Lower leg skin (tissue), 4 donors: ENCODE measurements at places on chromosomes 6 and 20. TPM values are rescaled to one million over a fixed set of nuclear protein-coding genes. Genes with fewer than 3 reads are reported as not detected.

DNA sequence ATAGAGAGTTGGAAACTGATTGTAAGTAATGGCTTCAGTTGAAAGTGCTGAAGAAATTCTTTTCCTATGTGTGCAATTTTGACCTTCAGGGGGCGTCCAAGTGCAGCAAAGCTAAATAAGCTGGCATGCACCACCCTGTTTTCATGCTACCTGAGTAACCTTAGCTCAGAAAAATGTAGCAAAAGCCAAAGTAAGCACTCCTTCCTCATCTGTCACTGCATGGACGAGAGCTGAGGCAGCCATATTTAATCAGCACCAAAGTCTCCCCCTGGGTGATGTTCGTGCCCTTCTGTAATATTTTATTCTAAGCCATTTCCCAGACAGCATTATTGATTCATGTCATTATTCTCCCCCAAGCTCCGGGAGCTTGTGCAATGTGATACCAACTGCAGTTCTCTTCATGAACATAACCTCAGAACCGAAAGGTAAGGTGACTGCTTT is 123.1 kb downstream of the RPS12 start:
- DNase-seq = no peak

DNA sequence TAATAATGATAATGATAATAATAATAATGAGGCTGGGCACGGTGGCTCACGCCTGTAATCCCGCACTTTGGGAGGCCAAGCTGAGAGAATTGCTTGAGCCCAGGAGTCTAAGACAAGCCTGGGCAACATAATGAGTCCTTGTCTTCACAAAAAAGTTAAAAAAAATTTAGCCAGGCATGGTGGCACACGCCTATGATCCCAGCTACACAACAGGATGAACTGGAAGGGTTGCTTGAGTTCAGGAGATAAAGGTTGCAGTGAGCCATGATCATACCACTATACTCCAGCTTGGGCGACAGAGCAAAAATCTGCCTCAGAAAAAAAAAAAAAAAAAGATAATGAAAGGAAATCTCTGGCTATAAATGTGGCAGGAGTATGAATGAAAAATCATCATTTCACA is 213.4 kb downstream of the HIVEP2 start:
- no peak for DNase-seq

The CALHM5 gene
- 0.34 TPM for total RNA-seq

The CCR6 gene
- total RNA-seq = 1.5 TPM

- no peak for DNase-seq
These were observed 42.1 kb downstream of the MAP3K4 start for GRCh38 chr6:161033667-161034066.

The ABCF1 gene
- 57.7 TPM for total RNA-seq

- DNase-seq = no peak
These were observed 971.3 kb upstream of the DEFB115 start for GRCh38 chr20:30286157-30286556.

DNA sequence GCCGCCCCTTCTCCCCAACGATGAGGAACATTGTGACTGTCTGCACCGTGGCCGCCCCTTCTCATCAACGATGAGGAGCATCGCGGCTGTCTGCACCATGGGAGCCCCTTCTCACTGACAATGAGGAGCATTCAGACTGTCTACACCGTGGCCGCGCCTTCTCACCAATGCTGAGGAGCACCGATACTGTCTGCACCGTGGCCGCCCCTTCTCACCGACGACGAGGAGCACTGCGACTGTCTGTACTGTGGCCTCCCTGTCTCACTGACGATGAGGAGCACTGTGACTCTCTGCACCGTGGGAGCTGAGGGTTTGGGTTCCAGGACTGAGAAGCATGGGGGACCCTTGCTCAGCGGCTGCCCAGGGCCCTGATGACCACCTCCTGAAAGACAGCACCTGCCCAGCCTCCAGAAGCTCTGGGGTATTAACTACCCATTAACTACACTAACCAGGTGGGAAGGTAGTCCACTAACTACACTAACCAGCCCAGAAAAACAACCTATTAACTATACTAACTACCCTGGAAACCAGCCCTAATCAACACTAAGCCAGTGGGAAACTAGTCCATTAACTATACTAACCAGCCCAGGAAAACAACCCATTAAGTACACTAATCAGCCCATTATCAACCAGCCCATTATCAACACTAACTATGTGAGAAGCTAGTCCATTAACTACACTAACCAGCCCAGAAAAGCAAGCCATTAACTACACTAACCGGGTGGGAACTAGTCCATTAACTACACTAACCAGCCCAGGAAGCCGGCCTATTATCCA is 116.9 kb downstream of the TAF4 start:
- peak; percentile 42 for DNase-seq

DNA sequence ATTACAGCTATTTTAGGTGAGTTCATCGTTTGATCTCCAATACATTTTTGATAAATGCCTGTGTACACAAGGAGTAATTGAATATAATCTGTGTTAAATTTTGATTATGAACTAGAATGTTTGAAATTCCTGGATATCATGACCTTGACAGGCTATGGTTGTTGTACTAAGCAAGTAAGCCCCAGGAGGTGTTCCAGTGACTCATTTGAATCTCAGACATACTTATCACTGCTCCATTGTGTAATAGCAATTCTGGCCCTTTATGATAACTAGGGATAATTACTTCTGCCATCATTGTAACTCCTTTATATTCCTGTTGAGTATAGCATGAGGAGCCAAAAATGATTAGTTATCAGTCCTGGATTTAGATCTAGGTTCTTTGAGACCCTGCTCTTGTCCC is 1424.6 kb upstream of the ADGRB3 start:
- DNase-seq = no peak

The EPB41L1 gene
- 23.0 TPM for total RNA-seq

DNA sequence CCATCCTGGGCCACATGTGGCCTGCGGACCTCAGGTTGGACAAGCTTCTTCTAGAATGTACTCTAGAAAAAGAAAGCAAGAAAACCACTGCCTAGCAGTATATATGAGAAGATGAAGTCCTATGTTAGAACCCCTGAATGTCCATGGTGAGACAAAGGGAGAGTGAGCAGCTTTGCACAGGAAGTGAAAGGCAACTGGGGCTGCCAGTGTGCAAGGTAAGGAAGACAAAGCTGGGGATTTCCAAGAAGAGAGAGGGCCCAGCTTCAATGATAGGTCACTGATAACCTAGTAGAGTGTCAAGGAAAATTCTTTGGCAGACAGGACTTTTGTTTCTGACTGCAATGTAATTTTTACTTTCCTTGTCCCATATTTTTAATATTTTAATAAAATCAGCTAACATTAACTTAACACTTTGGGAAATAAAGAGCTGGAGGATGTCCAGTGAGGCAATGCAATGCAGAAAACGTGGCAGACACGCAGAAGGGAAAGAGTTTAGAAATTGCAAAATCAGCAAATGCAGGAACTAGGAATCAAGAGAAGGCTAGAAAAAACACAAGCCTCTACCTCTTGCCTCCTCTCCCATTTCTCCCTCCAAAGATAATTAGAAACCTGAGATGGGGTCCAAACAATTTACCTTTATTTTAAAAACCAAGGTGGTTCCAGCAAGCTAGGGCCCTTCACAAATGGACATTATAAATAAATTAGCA is 47.4 kb downstream of the CYP39A1 start:
- DNase-seq = no peak

The ALDH8A1 gene
- not detected for total RNA-seq

The DLK2 gene
- total RNA-seq = 55.0 TPM

DNA sequence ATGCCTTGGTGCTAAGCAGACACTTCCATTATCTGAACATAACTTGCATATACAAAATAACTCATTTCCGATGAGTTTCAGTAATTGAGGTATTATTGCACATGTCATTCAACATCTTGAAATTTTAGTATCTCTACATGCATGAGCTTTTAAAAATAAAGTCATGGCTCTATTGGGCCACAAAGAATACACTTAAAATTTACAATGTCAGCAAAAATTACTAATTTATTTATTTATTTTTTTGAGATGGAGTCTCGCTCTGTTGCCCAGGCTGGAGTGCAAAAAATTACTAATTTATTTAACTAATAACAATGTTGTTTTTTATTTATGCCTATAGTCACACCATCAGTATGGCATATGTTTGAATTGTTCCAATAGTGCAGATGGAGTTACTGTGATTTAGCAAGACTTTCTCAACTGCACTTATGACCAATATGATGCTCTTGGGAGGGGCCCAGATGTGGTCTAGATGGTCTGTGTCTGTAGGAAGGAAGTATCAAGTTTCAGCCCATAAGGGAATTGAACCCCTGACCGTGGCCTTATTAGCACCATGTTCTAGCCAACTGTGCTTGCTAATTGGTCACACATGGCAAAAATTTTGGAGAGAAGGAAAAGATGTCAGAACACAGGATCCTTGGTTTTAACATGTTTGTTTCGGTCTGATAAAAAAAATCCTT is 370.7 kb upstream of the TSHZ2 start:
- DNase-seq = no peak

GRCh38 chr6:78110641-78111040 is 457.8 kb downstream of the MEI4 start:
- DNase-seq = no peak

- no peak for DNase-seq
These were observed 57.2 kb downstream of the GINS1 start for GRCh38 chr20:25464501-25465242.

- DNase-seq = no peak
These were observed 72.4 kb upstream of the BACH2 start for GRCh38 chr6:90369024-90369519.

GRCh38 chr20:53568351-53568750 is 25.3 kb downstream of the ZNF217 start:
- DNase-seq = peak; percentile 32

The CLVS2 gene
- under 0.01 TPM for total RNA-seq

GRCh38 chr6:44456070-44456965 is 68.8 kb downstream of the CDC5L start:
- DNase-seq = no peak

DNA sequence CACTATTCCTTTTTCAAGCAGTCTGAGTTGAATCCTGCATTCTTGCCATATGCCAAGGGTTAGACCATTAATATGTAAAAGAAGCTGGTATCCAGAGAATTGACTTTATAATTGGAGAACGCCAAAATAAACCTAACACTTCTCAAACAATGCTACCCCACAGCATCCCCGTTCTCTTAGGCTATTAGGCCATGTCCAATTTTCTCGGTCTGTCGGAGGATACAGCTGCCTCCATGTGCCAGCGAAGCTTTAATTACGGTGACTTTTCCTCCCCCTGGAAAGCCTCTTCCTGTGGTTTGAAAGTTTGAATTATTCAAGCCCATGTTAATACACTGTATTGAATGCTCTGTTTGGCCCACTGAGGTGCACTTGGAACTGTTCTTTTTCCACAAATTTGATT is 60.5 kb downstream of the HS3ST5 start:
- no peak for DNase-seq

DNA sequence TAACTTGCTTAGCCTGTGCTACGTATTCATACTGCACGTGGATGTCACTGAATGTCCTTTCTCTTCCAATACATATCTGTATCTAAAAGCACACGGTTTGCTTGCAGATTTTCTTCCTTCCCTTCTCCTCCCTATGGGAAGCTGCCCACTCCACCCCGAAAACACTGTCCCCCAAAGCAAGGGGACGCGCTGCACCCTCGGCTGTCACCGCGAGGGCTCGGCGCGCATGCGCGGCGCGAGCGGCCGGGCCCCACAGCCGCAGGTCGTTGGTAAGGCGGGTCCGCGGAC is 659 bp downstream of the TMX4 start:
- DNase-seq = no peak

- no peak for DNase-seq
These were observed 195.1 kb upstream of the SGK1 start for GRCh38 chr6:134512981-134513391.

DNA sequence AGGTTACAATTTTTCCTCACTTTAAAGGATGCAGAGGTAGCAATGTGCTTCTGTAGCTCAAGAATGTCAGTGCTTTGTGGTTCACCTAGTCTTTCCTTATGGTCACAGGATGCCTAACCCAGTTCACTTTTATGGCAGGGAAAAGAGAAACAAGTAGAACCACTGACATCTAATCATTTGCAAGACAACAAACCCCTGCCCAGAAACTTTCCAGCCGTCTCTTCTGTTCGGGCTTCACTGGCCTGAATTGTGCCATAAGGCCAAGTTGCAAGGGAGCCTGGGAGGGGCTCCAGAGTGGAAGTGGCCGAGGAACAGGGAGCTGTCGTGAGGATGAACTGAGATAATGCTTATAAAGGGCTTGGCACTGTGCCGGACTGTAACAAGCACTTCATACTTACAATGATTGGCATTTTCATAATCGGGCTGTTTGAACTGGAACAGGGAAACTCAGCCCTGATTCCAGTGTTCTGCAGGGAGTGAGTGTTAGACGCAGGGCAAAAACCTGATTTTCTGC is 212.6 kb downstream of the BCAS1 start:
- DNase-seq = no peak

The RHAG gene
- total RNA-seq = not detected

- no peak for DNase-seq
These were observed 378.8 kb downstream of the CENPW start for GRCh38 chr6:126718600-126719327.

The HLA-DOB gene
- total RNA-seq = 1.7 TPM

DNA sequence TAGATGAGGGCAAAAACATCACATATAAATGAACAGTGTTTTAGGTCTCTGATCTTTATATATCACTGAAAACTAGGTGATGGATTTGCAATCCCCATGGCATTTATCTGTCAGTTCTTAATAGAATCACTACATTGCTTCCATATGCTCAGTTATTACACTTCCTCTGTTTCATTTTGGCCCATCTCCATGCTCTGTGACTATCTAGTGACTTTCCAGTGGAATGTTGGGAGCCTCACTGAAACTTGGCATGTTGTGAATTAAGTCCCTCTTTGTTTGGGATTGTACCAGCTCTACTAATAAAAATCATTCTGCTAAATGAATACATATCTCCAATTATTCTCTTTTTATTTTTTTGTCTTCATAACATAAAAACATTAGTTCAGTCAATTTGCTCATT is 226.1 kb upstream of the CEP162 start:
- no peak for DNase-seq

The LY6G6C gene
- 189 TPM for total RNA-seq

- DNase-seq = no peak
These were observed 48.9 kb upstream of the TNFRSF21 start for GRCh38 chr6:47358440-47359225.

The KCNQ2 gene
- total RNA-seq = not detected

The SYCP2L gene
- total RNA-seq = 0.29 TPM

The ANGPT4 gene
- total RNA-seq = 0.80 TPM

DNA sequence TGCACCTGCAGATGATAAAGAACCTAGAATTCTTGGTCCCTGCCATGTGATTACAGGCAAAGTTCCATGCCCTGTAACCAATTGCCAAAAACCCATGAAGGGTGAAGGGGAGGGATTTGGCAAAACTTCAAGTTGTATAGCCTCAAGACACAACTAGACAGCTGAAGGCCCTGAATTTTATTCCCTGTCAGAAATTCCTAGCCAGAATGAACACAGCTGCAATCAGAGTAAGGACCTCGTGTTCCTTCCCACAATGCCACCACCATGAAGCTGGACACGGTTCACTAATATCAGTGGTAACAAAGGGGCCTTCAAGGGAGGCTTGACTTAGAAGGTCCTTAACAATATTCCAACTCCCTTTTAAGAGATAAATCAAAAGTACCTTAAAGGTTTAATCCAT is 22.5 kb upstream of the IRAK1BP1 start:
- no peak for DNase-seq
